ENCODE measurements at places on chromosomes 13 and 19.

GRCh38 chr19:37114001-37114400 is 35.8 kb downstream of the ZNF420 start:
- DNase-seq: peak; percentile 6

GRCh38 chr19:14385492-14385891 is 4.2 kb downstream of the ADGRE5 start:
- DNase-seq: no peak

- no peak for DNase-seq
Observed at GRCh38 chr13:100543872-100544602, 44.6 kb downstream of the GGACT start.

DNA sequence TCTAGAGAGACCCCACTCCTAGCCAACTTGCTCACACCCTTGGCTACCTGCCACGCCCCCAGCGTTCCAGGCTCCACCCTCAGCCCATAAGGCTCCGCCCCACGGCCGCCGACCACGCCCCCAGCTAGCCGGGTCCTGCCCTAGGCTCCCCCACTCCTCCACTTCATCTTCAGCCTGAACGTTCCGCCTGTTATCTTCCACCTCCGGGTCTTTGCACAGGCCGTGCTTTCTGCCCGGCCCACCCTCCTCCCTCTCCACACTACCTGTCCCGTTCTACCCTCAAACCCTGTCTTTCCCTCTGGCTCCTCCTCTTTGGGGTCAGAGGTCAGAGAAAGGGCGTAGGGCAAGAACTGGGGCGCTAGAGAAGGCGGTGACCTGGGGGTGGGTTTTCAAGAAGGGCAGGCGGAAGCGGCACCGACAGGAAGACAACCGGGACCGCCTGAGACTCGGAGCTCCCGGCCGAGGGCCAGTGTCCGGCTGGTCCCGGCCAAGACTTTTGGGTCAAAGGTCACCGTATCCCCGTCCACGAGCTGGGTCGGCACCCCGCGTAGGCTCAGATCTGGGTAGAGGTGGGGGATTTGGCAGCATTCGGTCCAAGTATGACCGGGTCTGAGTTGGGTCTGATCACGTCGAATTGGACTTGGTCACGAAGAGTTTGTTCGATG is 2.2 kb downstream of the PDE4C start:
- DNase-seq: peak; percentile 21

- no peak for DNase-seq
Observed at GRCh38 chr19:49997709-49998108, 27.5 kb downstream of the VRK3 start.

DNA sequence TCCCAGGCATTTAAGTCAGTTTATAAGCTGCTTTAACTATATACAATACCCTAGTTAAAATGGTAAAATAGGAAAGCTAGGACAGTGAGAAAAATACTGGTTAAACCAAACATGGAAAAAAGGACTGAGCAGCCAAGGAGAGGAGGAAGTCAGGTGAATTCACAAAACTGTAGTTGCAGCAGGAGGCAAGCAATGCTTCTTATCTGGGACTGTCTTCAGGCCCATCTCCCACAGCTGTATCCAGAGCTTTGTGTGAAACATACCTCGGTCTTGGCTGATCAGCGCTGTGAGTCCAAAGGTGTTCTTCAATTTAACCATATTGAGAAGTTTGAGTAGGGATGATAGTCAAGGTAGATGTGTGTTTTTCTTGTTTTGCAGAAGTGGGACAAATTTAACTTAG is 15.7 kb upstream of the SUPT20H start:
- no peak for DNase-seq

DNA sequence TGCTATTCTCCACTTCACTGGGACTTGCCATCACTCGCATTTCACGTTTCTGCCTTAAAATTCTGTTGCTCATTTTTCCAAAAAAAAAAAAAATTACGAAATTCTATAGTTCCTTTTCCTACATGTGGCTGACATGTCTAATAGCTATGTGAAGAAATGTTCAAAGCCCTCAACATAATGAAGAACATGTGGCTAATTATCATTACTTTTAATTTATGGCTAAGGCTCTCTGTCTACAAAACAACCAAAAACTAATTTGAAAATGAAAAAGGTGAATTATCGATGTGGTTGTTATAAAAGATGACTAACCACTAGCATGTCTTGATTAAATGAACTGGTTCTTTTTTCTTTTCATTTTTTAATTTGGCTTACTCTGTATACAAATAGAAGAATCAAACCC is 940.0 kb downstream of the EFNB2 start:
- DNase-seq: no peak

GRCh38 chr19:13980340-13980739 is 25.8 kb downstream of the RFX1 start:
- DNase-seq: no peak

DNA sequence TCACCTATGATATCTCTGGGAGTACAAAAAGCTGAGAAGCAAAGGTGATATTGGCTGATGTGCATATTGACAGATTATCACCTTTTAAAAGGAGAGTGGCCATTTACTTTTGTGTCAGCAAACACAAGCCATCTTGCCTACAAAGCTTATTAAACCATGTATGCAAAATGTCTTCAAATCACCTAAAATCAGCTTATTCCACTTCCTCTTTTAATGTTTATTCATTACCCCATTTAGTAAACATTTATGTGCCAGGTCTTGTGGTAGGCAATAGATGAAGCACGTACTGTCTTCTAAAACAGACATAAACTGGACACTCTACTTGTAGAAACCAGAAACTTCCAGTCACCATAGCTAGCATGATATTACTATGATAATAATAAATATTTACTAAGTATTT is 354.6 kb downstream of the RBM26 start:
- DNase-seq: no peak

DNA sequence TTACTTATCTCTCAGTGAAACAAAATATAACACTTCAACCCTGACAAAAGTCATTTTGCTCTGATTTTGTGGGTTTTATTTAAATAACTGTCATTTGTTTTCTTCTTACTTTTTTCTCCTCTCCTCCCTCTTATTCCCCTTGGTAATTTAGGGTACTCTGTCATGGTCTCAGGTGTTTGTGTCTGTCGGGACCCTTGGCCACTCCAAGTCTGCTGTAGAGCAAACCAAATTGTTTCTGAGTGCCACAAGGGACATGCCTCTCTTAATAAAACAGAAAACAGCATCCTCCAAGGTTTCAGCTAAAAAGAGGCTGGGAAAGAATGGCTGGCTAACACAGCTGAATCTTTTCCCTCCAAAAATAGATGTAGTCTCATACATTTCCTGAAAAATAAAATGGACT is 573.1 kb upstream of the KLF12 start:
- DNase-seq: no peak

DNA sequence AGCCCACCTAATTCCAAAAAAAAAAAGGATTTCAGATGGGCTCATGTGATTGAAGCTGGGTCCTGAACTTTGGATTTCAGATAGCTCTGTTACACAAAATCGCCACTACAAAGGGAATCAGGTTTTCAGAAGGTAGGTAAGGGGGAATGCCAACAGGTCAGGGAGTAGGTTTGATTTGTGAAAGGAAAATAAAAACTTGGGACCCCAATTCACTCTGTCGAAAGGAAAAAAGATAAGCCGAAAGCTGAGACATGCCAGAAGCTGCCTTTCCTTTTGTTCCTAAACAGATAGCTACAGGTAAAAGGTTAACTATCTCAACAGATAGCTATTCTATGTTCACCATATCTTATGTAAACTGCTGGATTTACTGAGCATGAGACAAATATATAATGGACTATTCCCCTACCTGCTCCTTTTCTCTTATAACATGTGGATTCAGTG is 4.0 kb downstream of the KRTDAP start:
- DNase-seq: no peak

GRCh38 chr13:42458193-42458592 is 115.8 kb upstream of the TNFSF11 start:
- DNase-seq: no peak

DNA sequence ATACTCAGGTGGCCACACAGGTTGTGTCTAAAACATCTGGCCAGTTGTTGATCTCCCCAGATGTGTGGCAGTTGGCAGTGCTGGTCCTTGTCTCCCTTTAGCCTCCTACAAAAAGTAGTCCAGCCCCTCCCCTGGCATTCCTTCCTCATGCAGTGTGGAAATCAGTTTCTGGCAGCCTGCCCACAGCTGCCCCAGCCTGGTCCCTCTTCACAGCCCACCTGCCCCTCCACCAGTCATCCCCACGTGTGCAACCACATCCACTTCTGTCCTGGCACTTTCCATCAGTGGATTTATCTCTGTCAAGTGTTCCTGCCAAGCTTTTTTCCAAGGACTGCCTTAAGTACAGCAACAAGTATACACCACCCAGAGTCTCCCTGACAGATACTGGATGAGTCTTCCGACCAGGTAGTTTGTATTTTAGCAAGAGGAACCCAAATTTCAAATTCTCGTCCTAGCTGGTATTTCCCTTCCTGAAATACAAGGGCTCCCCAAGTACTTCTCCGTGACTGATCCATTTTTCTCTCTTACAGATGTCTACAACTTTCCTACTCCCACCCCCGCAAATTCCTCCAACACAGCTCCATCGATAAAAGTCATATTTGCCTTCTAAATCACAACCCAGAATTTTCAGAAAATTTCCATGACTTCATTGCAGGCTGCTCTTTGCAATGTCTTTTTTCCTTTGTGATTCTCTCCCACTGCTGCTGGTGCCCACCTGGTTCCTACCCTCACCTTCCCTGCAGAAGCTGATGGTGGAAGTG is 313.5 kb downstream of the FOXO1 start:
- no peak for DNase-seq

- no peak for DNase-seq
Observed at GRCh38 chr19:56110515-56111448, 10.3 kb downstream of the ZNF787 start.

- DNase-seq: peak; percentile 57
Observed at GRCh38 chr19:46728693-46729339, 11.9 kb upstream of the PRKD2 start.

GRCh38 chr19:39692166-39692565 is 12.1 kb upstream of the LGALS14 start:
- DNase-seq: no peak

- DNase-seq: no peak
Observed at GRCh38 chr13:74270018-74270417, 135.8 kb upstream of the KLF12 start.
